ENCODE measurements at places on chromosomes 6 and 20. TPM values are rescaled to one million over a fixed set of nuclear protein-coding genes. Genes with fewer than 3 reads are reported as not detected.

The COL9A3 gene
- total RNA-seq = 17.8 TPM

The MTFR2 gene
- total RNA-seq = 0.89 TPM

The OR5V1 gene
- total RNA-seq = not detected

The CDSN gene
- total RNA-seq = 37.1 TPM

The TMEM170B gene
- 5.8 TPM for total RNA-seq

The EYA2 gene
- total RNA-seq = 0.59 TPM
